ENCODE measurements at places on chromosomes 5 and 9.
A peak's percentile ranks its signal among the peaks of the same experiment; 100 is the strongest.

- peak; percentile 36 for DNase-seq
Measured at GRCh38 chr9:95138474-95138873, 179.0 kb downstream of the FANCC start.

DNA sequence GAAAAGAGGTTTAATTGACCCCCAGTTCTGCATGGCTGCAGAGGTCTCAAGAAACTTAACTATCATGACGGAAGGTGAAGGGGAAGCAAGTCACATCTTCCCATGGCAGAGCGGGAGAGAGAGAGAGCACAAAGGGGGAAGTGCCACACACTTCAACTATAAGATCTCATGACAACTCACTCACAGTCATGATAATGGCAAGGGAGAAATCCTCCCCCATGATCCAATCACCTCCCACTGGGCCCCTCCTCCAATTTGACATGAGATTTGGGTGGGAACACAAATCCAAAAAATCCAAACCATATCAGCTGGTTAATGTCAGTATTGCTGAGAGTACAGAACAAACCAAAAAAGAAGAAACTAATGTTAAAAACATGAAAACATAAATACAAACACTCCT lies 120.2 kb downstream of the STARD4 start:
- no peak for DNase-seq

- DNase-seq: no peak
Measured at GRCh38 chr9:123637945-123638634, 282.1 kb downstream of the CRB2 start.

DNA sequence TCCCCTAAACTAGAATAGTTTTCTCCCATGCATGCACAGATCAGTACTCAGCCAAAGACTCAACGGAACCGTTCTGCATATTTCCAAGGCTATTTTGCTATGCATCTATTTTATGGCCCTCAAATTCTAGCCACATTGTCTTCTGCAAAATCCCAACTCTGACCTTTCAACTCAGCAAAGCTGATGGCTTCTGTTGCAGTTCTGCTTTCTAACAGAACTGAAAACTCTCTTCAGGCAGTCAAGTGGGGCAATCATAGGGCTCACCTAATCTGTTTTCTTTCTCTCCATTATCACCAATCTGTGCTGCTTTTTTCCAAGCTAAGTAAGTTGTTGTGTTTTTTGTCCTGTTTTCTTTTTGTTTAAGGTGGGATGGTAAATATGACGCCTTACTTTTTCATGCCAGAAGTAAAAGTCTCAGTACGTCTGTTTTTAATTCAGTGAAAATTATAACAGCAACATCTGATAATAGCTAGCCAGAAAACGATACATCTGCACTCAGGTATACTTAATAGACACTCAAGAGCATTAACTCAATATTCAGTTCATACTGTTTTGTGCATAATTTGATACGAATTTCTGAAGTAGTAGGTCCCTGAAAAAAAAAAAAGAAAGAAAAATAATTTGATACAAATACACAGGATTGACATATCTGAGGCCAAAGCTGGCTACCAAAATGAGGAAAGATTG lies 454.3 kb downstream of the TLE1 start:
- DNase-seq: no peak

DNA sequence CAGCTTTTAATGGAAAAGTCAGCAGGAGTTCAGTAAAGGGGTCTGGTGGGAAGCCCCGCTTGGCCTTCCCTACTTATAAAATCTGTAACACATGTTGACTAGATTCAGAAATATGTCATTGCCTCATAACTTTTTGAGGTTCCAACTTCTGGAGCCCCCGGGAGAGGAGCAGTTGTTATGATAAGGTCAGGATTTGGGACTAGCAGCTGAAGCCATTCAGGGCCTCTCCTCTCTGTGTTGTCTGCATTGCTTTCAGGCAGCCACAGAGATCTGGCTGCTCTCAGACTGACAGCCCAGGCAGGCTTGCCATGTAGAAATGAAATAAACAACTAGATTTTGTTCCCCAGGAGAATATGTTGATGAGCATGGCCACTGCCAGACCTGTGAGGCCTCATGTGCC lies 167.1 kb downstream of the RFK start:
- no peak for DNase-seq

DNA sequence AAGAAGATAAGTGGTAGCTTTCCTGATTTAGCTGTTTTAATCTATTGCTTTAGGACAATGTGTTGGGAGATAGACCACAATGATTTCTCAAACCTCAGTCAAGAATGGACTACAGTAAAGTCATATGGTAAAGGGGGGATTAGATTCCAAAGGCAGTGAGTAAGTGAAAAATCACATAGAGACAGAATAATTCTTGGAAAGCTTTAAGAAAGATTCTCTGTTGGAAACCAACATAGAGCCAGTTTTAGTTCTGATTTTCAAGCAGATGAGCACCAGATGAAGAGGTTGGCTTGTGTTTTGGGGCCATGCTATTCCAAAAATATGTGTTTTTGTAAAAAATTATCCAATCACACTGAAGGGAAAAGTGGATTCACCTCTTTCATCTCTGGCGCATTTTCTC lies 256.8 kb upstream of the RPS23 start:
- no peak for DNase-seq

DNA sequence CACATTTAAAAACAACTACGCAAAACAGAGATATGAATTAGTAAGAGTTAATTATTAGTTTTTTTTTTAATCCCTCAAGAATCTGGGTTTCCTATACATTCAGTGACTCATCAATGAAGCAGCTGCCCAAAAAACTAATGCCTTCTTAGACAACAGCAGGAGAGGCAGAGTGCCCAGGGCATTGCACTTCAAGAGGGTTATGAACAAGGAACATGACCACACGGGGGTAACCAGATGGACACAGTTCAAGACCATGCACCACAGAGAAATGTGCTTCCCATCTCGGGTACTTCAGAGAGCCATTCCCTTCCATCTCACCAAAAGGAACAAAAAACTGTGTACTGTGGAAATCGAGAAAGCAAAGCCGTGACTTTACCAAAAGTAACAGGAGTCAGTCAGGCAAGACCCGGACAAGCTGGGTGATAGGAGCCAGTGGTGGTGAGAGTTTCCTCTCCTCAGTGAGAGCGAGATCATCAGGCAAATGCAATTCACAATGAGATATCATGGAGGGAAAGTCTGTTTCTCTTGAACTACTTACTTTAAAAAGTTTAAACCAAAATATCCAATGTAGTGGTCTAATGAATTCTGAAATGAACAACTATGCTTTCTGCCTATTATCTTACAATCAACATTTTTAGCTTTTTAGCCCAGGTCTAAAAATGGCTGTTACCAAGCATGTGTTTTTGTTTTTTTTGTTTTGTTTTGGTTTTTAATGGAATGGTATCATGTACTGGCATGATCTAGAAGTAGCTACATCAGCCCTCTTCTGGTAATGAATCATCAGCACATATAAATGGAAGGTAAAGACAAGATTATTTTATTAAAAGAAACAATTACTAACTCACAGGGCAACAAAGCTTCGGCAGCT lies 192.1 kb downstream of the TSSK1B start:
- no peak for DNase-seq

DNA sequence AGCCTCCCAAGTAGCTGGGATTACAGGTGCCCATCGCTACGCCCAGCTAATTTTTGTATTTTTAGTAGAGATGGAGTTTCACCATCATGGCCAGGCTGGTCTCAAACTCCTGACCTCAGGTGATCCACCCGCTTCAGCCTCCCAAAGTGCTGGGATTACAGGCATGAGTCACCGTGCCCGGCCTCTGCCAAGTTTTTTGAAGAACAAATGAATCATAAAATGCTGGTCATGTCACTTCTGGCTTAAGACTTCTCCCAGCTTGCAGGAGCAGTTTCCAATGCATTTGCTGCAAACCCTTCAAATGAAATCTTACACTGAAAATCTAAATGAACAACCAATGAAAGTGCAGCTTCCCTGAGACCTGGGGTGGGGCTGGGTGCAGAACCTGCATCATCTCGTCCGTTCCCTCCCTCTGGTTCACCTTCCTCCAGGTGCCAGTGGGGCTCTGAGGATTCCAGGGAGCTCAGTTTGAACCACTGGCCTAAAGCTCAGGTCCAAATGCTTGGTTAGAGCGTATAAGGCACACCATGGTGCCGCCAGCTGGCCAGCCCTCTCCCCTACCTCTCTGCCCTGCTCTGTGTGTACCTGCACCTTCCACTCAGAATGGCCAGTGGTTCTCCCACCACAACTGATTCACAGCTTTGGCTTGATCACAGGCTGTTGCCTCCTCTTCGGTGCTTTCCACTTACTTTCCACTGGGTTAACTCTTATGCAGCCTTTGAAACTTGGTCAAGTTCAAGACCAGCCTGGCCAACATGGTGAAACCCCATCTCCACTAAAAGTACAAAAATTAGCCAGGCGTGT lies 39.8 kb upstream of the FUBP3 start:
- no peak for DNase-seq

GRCh38 chr5:95130941-95131340 lies 154.0 kb downstream of the MCTP1 start:
- DNase-seq: no peak

DNA sequence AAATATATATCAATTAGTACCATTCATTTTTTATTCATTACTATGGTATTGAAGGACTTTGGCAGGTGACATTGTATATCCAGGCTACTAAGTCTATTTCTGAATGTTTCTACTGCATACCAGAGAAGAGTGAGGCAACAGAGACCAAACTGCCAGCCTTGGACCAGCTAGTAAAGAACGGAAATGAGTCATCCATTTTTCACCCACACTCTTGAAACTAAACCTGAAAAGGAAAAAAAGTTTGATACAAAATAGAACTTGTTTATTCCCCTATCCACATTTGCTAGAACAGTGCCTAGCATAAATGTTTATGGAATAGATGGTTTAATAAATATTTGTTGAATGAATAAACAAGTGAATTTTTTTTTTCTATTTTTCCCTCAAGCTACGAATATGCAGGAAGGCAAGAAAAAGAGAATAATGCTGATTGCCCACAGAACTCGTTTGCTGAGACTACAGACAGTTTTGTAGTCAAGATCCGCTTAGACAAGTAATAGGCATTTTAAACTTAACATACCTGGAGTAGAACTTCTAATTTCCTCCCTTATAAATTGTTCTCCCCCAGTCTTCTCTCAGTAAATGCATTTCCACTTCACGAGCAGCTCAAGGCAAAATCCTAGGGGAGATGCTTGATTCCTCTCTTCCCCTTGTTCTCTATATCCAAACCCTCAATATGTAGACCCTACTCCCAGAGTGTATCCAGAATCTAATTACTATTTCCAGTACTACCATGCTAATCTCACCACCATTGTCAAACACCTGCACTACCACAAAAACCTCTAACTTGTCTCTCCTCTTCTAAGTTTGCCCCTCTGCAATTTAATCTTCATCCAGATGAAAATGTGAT lies 146.2 kb upstream of the RASA1 start:
- DNase-seq: no peak

- no peak for DNase-seq
Measured at GRCh38 chr5:79495311-79495710, 18.6 kb downstream of the HOMER1 start.

DNA sequence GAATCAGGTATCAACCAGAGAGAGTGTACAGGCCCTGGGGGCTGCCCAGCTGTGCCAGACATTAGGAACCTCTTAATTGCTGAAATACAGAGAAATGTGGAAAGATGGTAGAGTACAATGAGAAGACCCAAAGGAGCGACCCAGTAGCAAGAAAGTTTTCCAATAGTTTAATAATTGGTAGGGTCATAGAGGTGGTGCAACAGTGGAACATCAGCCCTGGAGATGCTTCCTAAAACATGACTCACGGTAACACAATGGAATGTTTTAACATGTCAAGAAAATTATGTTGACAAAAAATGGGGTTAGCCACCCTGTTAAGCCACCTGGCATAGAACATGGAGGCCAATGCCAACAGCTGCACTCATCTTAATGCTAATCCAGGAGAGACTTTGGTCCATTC lies 284.1 kb downstream of the ELAVL2 start:
- DNase-seq: no peak

- DNase-seq: no peak
Measured at GRCh38 chr9:108478431-108479332, 377.1 kb downstream of the ACTL7B start.

DNA sequence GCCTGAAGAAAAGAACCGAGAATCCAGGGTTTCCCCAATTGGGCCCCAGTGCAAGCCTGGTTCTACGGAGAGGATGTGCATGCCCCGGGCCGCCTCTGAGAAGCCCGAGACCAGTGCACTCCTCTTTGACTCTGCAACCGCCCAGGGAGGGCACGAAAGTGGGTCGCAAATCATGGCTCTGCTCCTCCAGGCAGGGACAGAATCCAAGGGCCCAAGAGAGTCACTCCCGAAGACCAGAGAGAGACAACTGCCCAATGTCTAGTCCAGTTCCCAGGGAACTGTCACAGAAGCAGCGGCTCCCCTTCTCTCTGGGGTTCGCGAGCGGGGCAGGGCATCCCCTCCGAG lies 107.8 kb downstream of the PSD2 start:
- DNase-seq: no peak

GRCh38 chr5:38191693-38192092 lies 66.7 kb upstream of the EGFLAM start:
- DNase-seq: no peak
